RKO (cell line): ENCODE measurements at places on chromosomes 3 and 15.
A peak's percentile ranks its signal among the peaks of the same experiment; 100 is the strongest.

DNA sequence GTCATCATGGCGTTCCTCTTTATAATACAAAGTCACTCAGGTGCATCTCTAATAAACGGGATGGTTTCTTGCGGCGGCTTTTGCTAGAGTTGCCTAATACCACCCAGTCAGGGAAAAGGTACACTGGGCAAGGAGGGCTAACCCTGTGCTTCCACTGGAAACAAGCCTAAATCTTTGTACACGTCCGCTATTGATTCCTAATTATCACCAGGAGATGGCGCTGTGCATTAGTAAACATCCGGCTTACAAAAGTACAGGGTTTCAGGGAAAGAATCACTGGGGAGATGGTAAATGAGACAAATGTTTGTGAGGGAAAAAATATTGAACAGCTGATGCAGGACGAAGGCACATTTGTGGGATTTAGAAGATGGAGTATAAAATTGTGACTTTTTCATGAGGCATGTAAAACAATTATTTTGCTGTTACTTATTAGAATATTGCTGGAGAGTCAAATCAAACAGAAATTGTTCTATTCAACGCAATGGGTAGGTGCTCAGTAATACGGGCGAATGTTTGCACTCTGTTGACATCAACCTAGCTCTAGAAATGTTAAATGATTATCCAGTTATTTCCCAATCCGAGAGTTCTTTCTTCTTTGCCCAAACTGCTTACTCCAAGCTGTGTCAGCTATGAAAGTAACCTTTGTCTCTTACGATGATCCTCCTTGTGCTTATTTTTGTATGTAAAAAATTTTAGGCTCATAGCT is 50.6 kb downstream of the GMNC start:
- DNase-seq = peak; percentile 72

GRCh38 chr3:52181543-52181942 is 16.4 kb upstream of the ALAS1 start:
- DNase-seq = no peak

- DNase-seq = no peak
Measured at GRCh38 chr3:126930936-126931600, 51.8 kb upstream of the PLXNA1 start.

GRCh38 chr3:165339753-165340152 is 143.6 kb upstream of the SLITRK3 start:
- peak; percentile 64 for DNase-seq

DNA sequence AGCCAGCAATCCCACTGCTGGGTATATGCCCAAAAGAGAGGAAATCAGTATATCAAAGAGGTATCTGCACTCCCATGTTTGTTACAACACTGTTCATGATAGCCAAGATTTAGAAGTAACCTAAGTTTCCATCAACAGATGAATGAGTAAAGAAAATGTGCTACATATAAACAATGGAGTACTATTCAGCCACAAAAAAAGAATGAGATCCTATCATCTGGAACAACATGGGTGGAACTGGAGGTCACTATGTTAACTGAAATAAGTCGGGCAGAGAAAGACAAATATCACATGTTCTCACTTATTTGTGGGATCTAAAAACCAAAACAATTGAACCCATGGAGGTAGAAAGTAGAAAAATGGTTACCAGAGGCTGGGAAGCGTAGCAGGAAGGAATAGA is 108.2 kb downstream of the TBC1D5 start:
- DNase-seq = no peak

- DNase-seq = no peak
Measured at GRCh38 chr15:83928392-83928734, 274.4 kb downstream of the ADAMTSL3 start.

DNA sequence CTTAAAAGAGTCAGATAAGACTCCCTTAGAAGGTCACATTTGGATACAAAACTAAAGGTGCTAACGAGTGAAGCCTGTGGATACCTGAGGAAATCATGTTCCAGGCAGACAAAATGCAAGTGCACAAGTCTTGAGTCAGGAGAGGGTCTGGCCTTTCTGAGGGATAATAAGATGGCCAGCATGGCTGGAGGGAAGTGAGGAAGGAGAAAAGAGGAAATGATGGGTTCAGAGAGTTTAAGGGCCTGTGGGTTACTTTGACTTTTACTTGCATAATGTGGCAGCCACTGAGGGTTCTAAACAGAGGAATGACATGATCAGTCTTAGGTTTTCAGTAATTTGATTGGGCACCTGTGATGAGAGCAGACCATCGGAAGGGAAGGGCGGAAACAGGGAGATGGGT is 3.5 kb upstream of the ROPN1B start:
- DNase-seq = no peak
